ENCODE measurements at places on chromosomes 3 and 15.
A peak's percentile ranks its signal among the peaks of the same experiment; 100 is the strongest.

GRCh38 chr3:141320399-141321108 lies 47.8 kb upstream of the ZBTB38 start:
- DNase-seq: no peak

DNA sequence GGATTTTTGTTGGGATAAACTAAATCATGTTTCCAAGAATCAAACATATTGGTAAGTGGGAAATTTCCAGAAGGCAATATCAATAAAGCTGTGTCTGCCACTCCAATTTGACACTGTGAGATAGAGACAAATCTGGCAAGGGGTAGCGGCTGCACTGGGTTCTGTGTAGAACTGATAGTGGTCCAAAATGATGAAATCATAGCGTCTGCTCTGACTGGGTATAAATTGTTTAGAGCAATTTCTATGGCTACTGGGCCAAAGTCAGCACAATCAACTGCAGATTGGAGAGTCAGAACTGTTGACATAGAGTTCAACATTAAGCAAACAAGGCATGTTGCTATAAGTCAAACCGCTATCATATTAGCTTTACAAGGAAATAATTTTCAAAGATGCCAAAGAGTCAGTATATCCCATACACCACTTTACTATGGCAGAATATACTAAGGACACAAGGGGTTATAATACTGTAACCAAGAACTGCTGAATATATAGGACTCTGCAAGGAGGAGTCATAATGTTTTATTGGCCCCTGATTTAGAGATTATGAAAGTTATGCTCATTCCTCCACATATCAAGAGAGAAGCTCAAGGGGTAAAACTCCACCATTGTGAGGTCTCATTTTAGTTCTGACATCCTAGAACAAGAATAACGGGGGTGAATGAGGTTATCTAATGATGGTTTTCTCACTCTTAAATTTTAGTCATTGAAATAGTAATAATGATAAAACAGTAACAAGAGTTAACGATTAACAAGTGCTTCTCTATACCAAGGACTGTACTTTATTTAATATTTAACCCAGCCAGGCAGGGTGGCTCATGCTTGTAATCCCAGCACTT lies 309.7 kb upstream of the GADL1 start:
- DNase-seq: no peak

DNA sequence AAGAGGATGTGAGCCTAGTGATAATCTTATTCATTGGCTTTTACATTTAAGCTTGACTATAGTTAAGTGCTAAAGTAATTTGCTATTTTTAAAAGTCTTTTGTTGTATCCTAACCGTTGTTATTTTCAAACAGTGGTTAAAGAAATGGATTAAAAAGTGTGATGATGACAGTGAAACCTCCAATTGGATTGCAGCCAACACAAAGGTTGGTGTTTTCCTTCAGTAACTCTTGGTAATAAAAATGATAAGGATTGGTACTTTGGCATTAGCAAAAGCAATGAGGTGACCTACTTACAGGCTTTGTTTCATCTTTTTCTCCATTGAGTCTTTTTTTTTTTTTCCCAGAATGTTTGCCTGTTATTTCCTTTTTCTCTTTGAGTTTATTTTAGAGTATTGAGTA lies 87.5 kb upstream of the GOLGA6B start:
- DNase-seq: no peak

- no peak for DNase-seq
These were observed 136.0 kb upstream of the RAP2B start for GRCh38 chr3:153026026-153026425.

DNA sequence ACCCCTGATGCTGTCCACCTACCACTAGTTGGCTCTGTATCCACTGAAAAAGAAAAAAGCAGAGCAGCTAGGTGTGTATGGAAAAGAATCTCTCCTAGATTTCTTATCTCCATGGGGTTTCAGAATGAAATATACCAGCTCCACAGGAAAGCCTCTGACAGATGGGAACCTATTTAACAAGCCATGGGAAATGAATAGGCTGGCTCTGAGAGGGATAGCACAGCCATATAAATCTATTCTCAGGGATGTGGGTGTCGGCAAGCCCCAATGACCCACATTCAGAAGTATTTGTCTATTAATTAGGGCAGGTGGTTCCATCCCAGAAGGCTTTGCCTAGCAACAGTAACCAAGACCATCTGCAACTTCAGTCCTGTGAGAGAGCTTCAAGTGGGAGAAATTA lies 694.1 kb downstream of the AGBL1 start:
- no peak for DNase-seq

GRCh38 chr3:54296531-54296930 lies 174.2 kb downstream of the CACNA2D3 start:
- DNase-seq: no peak

DNA sequence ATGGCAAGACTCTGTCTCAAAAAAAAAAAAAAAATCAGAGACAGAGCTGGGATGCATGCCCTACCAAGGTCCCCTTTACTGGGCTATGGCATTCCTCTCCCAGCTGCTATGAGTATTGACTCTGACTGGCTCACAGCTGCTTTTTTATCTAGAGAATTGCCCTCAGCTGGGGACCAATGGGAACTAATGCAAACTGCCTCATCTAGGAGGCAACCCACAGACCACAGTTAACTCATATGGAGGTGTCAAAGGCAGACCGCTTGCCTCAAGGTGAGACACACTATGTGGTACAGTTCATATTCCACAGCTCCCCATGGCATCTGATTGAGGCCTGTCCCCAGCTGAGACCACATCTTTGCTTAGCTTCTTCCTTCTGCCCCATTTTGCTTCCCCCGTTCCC lies 183.5 kb upstream of the EOMES start:
- peak; percentile 8 for DNase-seq

GRCh38 chr15:58016581-58017175 lies 48.8 kb downstream of the ALDH1A2 start:
- DNase-seq: no peak

- DNase-seq: peak; percentile 37
These were observed 975 bp upstream of the FOXP1 start for GRCh38 chr3:71584394-71585011.

GRCh38 chr3:39457361-39457760 lies 10.1 kb upstream of the MOBP start:
- no peak for DNase-seq

- DNase-seq: no peak
These were observed 250.2 kb upstream of the ATP10A start for GRCh38 chr15:26113296-26113695.

- no peak for DNase-seq
These were observed 112.3 kb downstream of the PTPRG start for GRCh38 chr3:61673651-61674050.

DNA sequence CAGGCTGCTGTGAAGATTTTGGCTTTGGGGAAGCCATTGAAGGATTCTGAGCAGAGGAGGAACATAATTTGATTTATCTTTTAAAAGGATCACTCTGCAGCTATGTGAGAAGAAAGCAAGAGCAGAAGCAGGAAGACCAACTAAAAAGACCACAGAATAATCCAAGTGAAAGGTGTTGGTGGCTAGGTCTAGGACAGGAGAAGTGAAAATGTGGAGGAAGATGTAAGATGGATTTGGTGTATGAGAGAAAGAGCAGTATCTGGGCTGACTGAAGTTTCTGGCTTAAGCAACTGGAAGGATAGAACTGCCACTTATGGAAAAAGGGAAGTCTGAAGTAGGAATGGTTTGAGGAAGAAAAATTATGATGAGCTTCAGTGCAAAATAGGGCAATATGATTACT lies 62.0 kb downstream of the SFMBT1 start:
- no peak for DNase-seq

DNA sequence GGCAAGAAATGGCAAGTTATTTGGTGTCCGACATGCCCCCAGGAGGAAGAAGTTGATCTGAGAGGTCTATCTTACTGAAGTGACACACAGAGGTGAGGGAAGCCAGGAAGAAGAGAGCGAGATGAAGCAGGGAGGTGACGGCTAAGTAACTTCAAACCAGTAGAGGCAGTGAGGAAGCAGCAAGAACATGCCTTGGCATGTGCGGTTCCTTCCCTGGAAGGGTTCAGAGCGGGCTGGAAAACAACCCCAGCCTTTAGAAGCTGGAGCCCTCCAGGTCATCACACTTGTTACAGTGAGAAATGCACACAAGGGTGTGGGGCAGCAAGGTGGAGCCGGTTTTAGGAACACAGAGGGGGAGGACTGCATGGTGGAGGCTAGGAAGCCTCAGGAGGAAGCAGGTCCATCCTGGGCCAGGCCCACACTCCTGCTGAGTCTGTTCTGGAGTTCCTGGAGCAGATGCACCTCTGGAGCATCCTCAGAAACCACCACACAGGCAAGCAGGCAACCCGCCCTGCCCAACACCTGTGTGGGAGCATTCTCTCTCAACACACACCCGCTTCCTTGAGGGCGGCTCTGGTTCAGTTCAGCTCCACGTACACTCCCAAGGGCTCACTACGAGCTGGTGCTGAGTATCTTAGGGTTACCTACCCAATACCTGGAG lies 47.1 kb downstream of the POC1A start:
- no peak for DNase-seq

GRCh38 chr15:74383695-74384565 lies 16.5 kb upstream of the CYP11A1 start:
- DNase-seq: peak; percentile 68

GRCh38 chr15:88080616-88081015 lies 175.9 kb downstream of the NTRK3 start:
- no peak for DNase-seq

DNA sequence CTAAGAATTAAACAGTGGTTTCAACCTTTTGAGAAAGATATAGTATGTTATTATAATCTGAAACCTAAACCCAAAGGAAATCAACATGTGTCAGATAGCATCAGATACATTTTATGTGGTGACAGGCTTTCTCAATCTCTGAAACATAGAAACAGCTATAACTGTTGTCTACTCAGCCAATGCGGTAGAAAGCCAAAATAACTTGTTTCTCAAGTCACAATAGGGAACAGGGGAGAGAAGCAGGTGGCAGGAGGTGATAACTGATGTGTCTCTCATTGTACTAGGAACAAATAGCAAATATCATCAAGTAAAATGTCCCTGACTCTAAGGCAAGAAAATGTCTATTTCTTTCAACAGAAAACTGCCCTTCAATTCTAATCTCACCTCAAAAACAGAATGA lies 38.6 kb downstream of the DENND6A start:
- no peak for DNase-seq

- no peak for DNase-seq
These were observed 1265.0 kb upstream of the ALCAM start for GRCh38 chr3:104101736-104102135.

GRCh38 chr3:54705730-54706129 lies 222.1 kb downstream of the LRTM1 start:
- no peak for DNase-seq

GRCh38 chr3:23501201-23501802 lies 298.2 kb downstream of the UBE2E2 start:
- DNase-seq: no peak

- DNase-seq: no peak
These were observed 21.0 kb upstream of the POLR2M start for GRCh38 chr15:57685306-57686095.

DNA sequence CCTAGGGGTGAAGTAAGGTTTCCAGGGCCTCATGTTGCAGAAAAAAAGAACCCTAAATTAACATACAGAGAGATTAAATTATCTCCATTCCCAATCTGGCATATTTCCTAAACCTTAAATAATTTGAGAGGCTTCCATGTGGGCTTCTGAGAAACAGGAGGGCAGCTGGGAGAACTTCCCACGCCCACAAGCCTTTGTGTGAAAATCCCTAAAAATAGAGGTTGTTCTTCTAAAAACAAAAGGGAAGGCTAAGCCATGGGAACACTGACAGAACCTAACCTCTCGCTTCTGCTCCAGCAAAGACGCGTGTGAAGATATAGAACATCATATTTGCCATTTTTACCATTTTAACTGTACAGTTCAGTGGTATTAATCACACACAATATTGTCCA lies 812 bp upstream of the SLC12A8 start:
- no peak for DNase-seq

- DNase-seq: no peak
These were observed 42.0 kb upstream of the CFAP161 start for GRCh38 chr15:81091889-81092558.

GRCh38 chr3:33732394-33732793 lies 14.3 kb upstream of the CLASP2 start:
- no peak for DNase-seq

DNA sequence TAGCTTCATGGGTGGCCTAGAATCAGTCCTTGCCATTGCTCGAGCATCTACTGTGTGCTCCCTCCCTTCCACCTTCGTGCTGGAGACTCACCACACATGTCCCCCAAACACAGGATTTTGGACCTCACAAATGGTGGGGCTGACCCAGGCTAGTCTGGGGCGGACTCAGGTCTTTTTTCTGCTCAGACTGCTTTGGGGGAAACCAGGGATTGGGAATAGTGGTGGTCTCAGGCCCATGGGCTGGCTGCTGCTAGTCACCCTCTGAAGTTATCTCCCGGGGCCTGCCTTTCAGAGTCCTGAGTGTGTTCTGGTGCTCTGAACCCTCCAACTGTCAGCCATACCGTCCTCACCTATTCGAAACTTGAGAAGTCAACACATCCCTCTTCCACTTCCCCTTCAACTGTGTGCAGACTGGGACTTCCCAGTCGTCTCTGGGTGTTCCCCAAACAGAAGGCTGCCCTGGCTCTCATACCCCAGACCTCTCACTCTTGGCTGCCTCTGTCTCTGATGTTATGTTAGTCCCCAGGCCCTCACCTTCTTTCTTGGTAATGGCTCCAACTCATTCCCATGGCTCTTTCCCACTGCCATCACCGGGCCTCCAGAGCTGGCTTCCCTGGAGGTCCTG lies 46.0 kb downstream of the PPCDC start:
- DNase-seq: no peak

DNA sequence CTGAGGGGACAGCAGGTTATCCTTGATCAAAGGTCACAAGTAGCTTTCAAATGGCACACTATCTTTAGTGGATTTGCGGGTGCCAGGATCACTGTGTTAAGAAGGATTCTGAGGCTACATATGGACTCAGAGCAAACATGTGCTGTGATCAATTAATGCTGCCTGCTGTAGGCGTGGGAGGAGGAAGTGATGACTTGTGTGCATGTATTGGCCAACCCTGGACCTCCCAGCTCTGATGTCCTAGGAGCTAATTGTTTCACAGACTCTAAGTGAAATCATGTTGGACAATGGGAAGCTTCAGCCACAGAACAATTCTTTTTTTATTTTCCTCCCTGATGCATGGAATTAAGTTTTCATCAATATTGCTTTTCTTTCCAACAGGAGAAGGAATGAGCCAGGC lies 24.4 kb downstream of the FAH start:
- no peak for DNase-seq

DNA sequence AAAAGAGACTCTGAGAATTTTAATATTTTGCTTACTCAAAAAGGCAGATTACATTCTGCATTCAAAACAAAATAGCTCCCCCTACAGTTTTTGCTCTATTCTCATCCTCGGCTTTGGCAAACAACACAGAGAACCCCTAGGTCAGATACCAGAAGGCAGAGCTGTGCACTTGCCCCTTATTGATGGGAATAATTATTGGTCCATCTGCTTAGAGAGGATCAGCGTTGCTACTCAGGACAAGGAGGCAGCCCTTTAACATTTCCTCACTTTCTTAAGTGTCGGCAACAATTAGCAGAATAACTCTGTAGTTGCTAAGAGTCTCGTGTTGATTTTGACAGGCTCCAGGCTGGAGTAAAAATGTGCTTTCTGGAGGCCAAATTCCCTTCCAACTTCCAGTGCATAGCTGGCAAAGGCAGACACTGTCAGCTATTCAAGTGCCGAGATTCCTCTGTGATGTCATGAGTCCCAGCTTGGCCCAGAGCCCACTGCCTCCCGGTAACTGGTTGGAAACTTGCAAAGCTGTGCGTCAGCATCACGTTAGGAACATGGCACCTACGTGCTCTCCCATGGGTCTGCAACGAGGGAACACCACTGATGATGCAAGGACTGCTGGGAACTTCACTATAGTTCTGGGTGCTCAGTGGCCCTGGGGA lies 482.7 kb upstream of the ADAMTS9 start:
- no peak for DNase-seq

- no peak for DNase-seq
These were observed 44.0 kb upstream of the GLCE start for GRCh38 chr15:69116391-69116790.
